ENCODE measurements at places on chromosomes 16 and 17.

GRCh38 chr17:74070998-74071679, 132.3 kb upstream of the RPL38 start:
- no peak for DNase-seq

DNA sequence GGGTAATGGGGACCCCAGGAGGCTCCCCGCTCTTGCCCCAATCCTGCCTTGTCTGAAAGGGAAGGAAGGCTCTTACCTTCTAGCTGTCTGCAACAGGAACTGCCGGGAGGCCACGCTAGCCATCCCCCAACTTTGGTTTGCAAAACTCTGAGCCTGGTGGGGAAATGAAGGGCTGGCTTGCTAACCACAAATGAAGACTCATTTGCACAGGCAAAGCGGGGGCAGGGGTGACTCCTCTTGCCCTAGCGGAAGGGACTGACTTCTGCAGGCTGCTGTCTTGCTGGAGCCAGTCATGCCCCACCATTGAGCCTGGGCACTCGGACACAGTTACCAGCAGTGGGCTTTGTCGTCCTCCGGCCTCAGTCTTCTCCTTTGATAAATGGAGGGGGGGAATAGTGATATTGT, 52.6 kb downstream of the PLCG2 start:
- DNase-seq, result no peak

DNA sequence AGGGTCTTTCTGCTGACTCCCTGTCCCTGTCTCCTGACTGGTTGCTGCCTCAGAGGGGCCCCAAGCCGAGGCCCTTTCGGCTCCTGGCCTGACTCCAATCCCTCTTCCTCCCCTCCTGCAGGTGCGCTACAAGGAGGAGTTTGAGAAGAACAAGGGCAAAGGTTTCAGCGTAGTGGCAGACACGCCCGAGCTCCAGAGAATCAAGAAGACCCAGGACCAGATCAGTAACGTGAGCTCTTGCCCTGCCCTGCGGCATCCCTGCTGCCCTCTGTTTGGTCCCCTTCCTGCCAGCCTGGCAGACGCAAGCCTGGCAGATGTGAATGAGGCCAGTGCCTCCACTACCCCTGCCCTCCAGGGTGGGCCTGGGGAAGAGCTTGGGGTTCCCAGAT, 27.1 kb upstream of the LASP1NB start:
- no peak for DNase-seq

DNA sequence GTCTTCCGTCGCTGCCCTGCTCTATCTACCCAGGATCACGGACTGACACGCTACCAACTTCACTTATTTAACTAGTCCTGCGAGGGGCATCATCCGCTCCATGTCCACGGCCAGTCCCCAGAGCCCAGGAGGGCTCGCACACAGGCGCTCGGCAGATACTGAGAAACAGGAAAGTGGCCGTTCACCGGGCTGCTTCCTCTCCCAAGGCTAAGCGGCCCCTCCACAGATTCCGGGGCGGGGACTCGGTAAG, 388 bp downstream of the OXLD1 start:
- no peak for DNase-seq

GRCh38 chr17:11935734-11936406, 61.4 kb downstream of the ZNF18 start:
- DNase-seq, result no peak

DNA sequence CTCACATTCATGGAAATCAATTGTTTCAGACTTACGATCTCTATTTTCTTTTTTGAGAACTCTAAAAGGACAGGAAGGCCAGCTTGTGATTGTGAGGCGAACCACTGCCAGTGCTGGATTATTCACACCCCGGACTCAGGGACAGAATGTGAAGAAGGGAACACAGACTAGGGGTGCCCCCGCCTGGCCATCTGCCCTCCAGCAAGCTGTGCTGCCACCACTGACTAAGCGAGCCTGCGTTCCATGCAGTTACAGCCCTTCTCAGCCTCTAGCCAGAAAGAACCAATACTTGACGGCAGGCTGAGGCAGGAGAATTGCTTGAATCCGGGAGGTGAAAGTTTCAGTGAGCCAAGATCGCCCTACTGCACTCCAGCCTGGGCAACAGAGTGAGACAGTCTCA, 2.8 kb downstream of the HAGH start:
- DNase-seq, result no peak

DNA sequence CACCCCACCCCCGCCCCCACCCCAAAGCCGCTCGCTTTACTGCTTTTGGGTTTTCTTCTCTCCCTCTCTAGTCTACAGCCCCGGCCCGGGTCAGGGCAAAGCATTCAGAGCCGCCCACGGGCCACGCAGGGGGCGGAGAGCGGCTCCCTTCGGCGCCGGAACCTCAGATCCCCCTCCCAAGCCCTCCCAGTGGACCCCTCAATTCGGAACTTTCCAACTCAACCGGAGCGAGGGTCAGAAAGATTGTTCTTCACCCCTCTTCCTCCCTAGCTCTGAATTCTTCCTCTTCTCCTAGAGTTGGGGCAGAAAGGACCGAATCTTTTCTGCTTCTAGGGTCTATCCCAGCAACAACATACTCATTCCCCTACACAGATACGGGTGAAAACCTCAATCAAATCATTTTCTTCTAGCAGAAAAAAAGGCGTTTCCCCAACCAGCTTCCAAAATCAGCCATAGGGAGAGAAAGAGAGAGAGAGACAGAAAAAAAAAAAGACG, 1.0 kb downstream of the HOXB2 start:
- no peak for DNase-seq

- DNase-seq, result no peak
Observed at GRCh38 chr17:73099511-73099910, 7.0 kb upstream of the SLC39A11 start.

GRCh38 chr16:85096921-85097320, 15.4 kb downstream of the CIBAR2 start:
- DNase-seq, result no peak

GRCh38 chr16:86635176-86635876, 57.0 kb downstream of the FOXL1 start:
- DNase-seq, result no peak

- no peak for DNase-seq
Observed at GRCh38 chr16:68257251-68257905, 6.9 kb upstream of the SLC7A6 start.

GRCh38 chr16:58402796-58403195, 10.5 kb downstream of the GINS3 start:
- DNase-seq, result no peak

DNA sequence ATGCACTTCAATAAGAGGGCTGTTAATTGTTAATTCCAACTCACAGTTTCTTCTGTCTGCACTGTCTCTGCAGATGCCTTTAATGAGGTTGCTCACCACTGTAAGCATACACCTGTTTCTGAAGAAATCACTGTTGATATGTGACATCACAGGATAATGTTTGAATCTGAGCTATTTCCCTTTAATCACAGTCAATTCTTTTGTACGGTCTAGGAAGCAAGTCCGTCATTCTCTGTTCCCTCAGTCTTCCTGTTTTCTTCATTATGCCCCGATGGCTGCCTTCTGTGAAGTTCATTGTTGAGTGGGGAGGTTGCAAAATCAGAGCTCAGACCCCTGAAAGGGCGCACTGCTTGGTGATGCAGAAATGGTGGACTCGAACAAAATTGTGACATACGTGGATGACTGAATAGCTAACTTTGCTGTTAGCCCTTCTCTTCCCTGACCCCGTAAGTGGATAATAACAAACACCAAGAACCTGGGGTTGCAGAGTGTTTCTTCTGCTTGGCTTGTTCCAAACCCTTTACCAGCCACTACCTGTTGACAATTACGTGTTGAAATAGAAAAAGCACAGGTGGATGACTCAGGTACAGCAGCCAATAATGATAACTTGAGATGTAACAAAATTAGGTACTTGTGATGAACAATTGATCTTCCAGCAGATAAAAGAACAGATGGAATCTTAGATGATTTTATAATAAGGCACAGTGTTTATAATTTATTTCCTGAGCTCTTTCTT, 71.9 kb upstream of the AXIN2 start:
- DNase-seq, result no peak

DNA sequence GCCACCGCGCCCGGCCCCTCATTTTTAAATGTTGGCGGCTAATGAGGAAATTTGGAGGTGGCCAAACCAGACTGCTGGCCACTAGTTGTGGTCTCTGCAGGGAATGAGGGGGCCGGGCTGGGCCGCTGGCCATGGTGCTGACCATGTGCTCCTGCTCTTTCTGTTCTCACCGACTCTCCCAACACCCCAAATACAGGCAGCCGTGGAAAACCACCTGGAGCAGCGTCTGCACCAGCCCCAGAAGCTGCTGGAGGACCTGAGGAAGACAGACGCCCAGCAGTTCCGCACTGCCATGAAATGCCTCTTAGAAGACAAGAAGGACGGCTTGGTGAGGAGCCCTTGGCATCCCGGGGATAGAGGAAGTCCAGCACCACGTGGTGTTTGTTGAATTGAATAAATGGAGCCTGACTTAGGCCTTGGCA, 21.3 kb downstream of the OTOA start:
- DNase-seq, result no peak

GRCh38 chr16:51035110-51035498, 116.0 kb downstream of the SALL1 start:
- no peak for DNase-seq

GRCh38 chr17:2138318-2138717, 83.4 kb downstream of the HIC1 start:
- no peak for DNase-seq

DNA sequence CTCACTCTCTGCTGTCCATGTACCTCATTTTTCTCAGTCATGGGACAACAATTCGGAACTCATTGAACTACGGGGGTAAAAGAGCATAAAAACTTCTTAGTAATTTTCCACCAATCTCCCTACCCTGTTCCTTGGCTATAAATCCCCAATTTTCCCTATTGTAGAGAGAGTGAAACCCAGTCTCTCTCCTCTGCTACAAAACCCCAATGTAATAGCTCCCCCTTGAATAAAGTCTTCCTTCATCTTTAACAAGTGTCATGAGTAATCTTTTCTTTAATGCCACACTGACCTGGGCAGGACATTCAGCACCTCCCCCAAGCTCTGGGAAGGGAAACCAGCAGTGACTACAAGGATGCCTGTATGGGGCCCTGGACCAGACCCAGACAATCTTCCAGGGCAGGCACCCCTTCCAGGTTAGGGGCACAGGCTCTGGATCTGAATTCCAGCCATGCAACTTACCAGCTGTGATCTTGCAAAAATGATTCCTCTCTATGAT, 10.2 kb upstream of the EIF1 start:
- DNase-seq, result no peak

DNA sequence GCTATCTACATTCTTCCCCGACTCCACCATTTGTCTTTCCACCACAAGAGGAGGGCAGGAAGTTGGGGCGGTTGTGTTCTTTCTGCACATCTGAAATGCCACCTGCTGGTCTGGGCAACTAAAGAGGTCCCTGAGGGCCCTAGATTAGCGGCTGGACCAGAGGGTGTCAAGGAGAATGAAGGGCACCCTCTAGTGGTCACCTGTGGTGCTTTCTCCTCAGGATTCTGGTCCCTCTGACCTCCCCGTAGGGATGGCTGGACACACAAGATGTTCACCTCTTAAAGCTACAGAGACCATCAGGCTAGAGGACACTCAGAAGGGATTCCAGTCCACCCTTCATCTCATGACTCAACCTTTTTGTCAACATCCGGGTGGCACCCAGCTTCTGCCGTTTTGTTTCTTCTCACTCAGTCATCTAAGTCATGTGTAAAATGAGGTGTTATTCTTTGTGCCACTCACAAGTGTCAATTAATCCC, 2.9 kb upstream of the SCIMP start:
- DNase-seq, result no peak

DNA sequence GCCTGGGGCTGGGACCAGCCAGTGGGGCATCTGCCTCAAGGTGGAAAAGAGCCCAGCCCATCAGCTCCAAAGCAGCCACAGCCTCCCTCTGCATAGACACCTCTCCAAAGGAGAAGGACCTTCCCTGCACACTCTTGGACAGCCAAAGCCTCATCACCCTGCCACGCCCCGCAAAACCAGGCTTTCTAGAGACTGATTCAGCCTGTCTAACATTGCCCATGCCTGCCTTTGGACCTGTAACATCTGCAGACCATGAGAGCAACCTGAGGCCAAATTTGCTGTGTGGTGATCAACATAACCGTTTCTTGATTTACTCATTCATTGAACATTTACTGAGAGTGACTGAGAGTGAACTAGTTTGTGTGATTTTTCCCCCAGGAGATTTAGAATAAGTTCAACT, 219.7 kb upstream of the HSBP1 start:
- DNase-seq, result no peak

GRCh38 chr17:27776882-27777624, 23.3 kb downstream of the NOS2 start:
- DNase-seq, result no peak

DNA sequence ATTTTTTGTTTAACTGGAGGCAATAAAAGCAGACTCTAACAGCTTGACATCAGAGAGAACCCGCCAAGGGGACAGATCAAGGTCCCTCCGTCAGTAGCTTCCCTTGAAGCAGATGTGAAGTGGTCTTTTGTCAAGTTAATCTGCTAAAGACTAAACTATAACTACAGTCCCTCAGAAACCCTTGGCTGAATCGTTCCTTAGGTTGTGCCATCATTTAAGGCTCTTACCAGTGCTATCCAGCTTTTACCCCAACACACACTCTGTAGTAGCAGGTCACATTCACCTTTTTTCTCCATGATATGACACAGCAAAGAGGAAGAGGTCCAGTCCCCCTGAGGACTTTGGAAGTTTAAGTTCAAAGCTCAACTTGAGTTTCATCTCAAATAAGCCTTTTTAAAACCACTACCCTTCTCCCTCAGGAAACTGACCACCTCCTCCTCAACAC, 49.7 kb downstream of the ERN1 start:
- DNase-seq, result no peak
